ENCODE measurements at places on chromosomes 5 and 9.

DNA sequence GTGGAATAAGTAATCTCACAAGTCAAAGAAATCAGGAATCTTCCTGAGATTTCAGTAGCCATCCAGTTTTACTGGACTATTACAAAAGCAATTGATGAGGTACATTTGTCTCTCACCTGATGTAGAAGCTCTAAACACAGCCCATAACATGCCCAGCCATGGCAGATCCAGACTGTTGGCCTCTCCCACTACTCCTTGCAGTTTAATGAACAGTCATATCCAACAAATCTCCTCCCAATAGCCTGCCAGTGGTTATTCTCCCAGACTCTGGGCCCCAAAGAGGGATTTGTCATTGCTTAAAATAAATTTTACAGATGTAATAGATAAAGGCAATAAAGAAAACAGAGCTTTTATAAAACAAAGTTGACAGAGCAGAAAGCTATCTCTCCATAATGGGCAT is 80.8 kb downstream of the ZNF608 start:
- DNase-seq: no peak

DNA sequence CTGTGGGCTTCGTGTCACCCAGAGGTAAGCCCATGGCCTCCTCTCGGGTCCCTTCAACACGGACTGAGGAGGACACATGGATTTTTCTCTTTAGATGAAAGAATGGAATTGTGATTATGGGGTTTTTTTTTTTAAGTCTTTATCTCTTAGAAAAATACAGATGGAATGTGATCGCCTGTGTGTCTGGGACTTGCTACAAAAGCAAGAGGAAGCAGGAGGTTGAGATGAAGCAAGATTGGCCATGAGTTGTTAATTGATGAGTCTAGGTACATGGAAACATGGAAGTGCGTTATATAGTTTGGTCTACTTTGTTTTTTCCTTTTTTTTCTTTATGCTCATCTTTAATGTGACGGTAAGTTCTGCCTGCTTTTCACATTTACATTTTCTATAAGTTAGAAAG is 14.6 kb downstream of the USP20 start:
- no peak for DNase-seq

DNA sequence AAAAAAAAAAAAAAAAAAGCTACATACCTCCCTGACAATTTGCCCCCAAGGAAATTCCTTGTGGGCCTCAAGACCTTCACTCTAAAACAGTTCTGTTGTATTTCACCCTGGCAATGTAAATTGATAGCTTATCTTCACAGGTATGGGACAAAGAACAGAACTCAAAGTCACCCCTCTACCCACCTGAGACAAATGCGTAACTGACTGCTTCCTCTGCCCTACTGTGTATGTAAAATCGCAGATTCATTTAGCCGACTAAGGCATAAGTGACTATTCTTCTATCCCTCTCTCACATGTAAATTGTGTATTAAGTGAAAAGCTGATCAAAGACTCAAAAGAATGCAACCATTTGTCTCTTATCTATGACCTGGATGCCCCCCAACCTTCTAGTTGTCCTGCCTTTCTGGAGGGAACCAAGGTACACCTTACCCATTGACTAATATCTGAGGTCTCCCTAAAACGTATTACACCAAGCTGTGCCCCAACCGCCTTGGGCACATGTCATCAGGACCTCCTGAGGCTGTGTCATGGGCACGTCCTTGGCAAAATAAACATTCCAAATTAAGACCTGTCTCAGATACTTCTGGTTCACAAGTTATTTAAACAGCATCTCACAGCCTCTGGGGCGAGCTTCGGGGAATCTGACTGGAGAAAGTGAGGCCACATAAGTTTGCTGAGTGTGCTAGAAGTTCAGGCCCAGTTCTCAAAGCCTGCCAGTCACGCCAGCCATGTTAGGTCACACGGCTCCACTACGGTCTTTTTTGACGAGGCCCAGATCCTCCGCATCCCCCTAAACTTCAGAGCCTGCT is 954 bp downstream of the TBCA start:
- no peak for DNase-seq

- no peak for DNase-seq
These were observed 11.7 kb downstream of the MPDZ start for GRCh38 chr9:13267743-13268142.

DNA sequence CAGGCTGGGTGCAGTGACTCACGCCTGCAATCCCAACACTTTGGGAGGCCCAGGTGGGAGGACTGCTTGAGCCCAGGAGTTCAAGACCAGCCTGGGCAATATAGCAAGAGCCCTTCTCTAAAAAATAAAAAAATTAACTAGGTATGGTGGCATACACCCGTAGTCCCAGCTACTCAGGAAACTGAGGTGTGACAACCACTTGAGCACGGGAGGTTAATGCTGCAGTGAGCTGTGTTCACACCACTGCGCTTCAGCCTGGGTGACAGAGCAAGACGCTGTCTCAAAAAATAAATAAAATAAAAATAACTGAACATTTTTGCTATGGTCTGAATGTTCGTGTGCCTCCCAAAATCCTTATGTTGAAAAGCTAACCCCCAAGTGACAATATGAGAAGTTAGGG is 24.5 kb downstream of the AGTPBP1 start:
- DNase-seq: no peak

GRCh38 chr5:56386046-56386445 is 152.9 kb upstream of the ANKRD55 start:
- no peak for DNase-seq

DNA sequence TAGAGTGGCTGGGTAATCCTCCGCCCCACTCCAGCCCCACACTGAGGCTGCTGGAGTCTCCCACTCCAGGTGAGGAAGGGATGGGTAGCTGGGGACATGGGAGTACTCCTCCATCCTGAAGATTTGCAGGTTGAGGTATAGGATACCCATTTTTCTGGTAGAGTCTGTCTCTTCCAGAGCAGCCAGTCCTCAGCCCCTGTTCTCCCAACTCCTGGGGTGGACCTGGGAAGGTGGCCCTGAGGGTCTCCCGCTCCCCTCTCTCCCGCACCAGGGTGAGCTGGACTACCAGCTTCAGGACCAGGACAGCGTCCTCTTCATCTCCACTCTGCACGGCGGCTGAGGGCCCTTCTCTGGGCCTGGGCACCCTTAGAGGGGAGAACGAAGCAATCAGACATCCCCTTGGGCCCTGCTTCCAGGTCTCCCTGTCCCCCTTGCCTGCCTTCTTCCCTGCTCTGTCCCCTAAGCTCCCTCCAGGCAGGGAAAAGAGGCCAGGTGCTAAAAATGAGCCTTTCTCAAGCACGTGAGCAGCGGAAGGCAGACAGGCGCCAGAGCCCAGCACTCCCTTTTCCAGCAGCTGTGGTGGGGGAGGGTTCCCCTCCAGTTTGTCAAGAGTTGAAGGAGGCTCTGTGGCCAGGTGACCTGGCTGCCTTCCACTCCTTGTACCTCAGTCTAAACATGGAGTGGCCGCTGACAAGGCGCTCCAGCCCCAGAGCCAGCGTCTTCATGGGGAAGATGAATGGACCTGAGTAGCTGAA is 18.4 kb downstream of the URM1 start:
- no peak for DNase-seq

DNA sequence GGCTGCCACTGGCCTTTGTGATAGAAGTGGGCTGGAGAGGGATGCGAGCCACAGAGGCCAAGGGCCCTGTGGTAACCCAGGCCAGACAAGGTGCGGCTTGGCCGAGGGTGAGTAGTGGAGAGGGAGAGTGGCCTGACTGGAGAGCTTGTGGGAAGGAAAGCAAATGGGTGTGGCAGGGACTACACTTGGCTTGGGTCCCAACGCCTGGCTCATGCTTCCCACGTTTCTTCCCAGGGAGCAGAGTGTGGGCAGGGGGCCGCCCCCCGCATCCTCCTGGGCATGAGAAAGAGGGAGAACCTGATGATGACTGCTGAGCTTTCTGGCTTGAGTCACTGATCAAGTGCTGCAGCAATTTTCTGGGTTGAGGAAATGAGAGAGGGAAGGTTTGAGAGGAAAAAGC is 95.7 kb downstream of the ANKH start:
- DNase-seq: no peak
